ENCODE measurements at places on chromosomes 6 and 20. TPM values are rescaled to one million over a fixed set of nuclear protein-coding genes. Genes with fewer than 3 reads are reported as not detected.

- H3K27me3 ChIP-seq: no peaks in the 10 kb centered on the region
- DNase-seq: peak; percentile 12
- H3K36me3 ChIP-seq: no peaks in the 10 kb centered on the region
- H3K4me3 ChIP-seq: peak overlapping the region; percentile 43
- H3K4me1 ChIP-seq: peaks cover 34% of the 10 kb centered on the region
- H3K27ac ChIP-seq: no peak overlapping the region
Measured at GRCh38 chr6:110181131-110182030, 1.2 kb downstream of the CDC40 start.

DNA sequence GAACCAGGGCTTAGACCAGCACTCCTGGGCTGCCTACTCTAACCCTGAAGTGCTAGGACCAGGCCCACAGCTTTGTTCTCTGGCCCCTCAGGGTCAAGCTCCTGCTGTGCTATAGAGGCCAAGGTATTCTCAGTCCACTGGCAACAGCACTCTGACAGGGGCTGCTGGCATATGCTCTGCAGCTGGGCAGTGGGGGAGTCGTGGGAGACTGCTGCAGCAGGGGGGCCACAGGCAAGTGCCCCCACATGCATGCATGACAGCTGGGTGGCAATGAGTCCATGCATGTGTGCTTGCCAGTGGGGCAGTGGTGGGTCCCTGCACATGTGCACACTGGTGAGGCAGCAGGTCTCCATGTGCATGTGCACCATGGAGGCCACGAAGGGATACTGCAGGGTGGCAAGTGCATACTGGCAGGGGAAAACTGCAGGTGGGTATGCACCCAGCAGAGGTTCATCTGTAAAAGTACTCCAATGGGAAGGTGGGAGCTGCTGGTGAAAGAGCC lies 364.9 kb upstream of the IRAK1BP1 start:
- no peak for DNase-seq
- no peaks in the 10 kb centered on the region for H3K27me3 ChIP-seq
- H3K4me1 ChIP-seq: no peaks in the 10 kb centered on the region
- no peak overlapping the region for H3K4me3 ChIP-seq

DNA sequence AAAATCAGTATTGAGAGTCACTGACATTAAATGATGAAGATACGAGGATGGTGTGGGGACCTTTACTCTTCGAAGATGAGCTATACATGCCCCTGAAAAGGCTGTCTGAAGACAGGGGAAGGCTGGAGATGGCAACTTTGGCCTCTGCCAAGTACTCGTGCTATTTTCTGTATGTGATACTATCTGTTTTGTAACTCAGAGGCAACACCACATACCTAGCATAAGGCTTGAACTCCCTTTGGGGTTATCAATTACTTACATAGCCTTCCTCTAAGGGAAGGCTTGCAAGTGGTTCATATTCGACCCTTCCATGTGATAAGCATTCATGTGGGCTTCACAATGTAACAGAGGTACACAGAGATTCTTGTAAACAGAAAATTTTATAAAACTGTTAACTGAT lies 68.7 kb upstream of the FBXO30 start:
- peaks cover 2% of the 10 kb centered on the region for H3K36me3 ChIP-seq
- no peak overlapping the region for H3K27ac ChIP-seq
- no peaks in the 10 kb centered on the region for H3K4me1 ChIP-seq
- DNase-seq: no peak
- no peaks in the 10 kb centered on the region for H3K27me3 ChIP-seq
- no peak overlapping the region for H3K4me3 ChIP-seq

DNA sequence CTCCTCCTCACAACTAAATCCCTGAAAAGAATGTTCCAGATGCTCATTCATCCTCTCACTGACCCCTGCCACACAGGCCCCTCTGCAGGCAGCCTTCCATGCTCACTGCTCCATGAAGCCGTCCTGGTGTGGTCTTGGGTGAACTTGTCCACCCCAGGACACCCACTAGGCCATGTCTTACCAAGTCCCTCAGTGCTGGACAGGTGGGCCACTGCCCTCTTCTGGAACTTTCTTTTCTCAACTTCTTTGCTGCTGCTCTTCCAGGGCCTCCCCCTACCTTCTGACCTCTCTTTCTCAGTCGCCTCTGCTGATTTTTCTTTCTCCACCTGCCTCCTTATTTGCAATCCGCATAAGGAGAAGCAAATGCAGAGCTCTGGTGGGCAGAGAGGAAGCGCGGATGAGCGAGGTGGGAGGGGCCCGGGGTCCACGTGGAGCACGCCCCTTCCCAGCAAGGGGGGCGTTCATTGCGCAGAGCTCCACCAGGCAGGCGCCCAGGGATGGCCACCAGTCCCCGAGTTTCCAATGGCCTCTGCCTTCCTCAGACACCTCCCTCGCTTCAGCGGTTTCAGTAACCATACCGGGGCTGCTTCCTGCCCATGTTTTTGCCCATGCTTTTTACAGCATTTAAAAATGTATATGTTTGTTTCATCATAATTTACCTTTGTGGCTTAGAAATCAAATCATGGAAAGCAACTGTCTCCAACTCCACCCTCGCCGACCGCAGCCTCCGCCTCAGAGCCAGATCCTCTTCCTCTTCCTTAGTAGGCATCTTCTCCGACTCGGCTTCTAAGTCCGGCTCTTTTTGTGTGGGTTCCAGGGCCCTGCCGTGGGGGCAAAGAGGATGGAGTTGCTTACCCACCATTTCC lies 129.6 kb downstream of the ZDHHC14 start:
- no peak for DNase-seq
- H3K36me3 ChIP-seq: no peaks in the 10 kb centered on the region
- H3K27me3 ChIP-seq: no peaks in the 10 kb centered on the region
- H3K4me1 ChIP-seq: peaks cover 6% of the 10 kb centered on the region
- H3K4me3 ChIP-seq: no peak overlapping the region
- H3K27ac ChIP-seq: no peak overlapping the region

GRCh38 chr20:10236540-10237533 lies 18.2 kb downstream of the SNAP25 start:
- no peak overlapping the region for H3K4me3 ChIP-seq
- H3K36me3 ChIP-seq: no peaks in the 10 kb centered on the region
- no peaks in the 10 kb centered on the region for H3K27me3 ChIP-seq
- no peak overlapping the region for H3K27ac ChIP-seq

DNA sequence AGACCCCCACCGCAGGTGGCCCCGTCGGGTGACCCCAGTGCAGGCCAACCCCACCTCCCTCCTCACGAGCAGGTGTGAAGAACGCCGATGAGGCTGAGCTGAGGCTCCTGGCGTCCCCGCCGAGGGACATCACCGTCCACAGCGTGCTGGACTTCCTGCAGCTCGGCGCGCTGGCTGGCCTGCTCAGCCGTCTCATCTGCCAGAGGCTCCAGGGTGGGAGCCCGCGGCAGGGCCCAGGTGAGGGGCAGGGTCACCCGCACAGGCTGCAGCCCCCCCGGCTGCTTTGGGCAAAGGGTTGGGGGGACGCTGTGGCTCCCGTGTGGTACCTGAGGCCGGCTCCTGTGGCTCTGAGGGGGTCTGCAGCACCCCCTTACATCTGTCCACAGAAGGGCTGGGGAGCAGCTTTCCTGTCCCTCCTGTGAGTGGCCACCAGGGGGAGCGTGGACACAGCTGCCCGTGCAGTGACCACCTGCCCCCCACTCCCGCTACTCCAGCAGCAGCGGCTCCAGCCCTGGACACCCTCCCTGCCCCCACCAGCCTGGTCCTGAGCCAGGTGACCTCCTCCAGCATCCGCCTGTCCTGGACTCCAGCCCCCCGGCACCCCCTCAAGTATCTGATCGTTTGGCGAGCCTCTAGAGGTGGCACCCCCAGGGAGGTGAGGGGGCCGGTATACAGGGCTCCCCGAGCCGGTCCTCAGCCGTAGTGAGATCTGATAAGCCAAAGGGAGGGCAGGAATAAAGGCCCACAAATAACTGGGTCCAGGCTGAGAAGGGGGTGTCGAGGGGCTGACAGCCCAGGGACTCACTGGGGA lies 16.5 kb downstream of the COL20A1 start:
- no peaks in the 10 kb centered on the region for H3K27me3 ChIP-seq
- no peaks in the 10 kb centered on the region for H3K4me1 ChIP-seq
- DNase-seq: peak; percentile 28
- H3K4me3 ChIP-seq: no peak overlapping the region
- no peaks in the 10 kb centered on the region for H3K36me3 ChIP-seq

GRCh38 chr20:17674722-17675518 lies 7.1 kb downstream of the RRBP1 start:
- peaks cover 96% of the 10 kb centered on the region for H3K4me1 ChIP-seq
- H3K36me3 ChIP-seq: no peaks in the 10 kb centered on the region
- no peak for DNase-seq
- H3K27me3 ChIP-seq: no peaks in the 10 kb centered on the region

- H3K36me3 ChIP-seq: peaks cover 2% of the 10 kb centered on the region
- no peak for DNase-seq
- no peaks in the 10 kb centered on the region for H3K27me3 ChIP-seq
- H3K4me3 ChIP-seq: no peak overlapping the region
- H3K27ac ChIP-seq: no peak overlapping the region
Measured at GRCh38 chr6:144087789-144088426, 7.5 kb downstream of the SF3B5 start.

- no peaks in the 10 kb centered on the region for H3K4me1 ChIP-seq
- no peak overlapping the region for H3K27ac ChIP-seq
- no peak overlapping the region for H3K4me3 ChIP-seq
- H3K27me3 ChIP-seq: no peaks in the 10 kb centered on the region
- no peak for DNase-seq
Measured at GRCh38 chr6:45721665-45722064, 294.0 kb downstream of the CLIC5 start.

RAD21L1 gene
- total RNA-seq: not detected

OR12D3 gene
- total RNA-seq: not detected

ARFGEF3 gene
- 21.8 TPM for total RNA-seq

SLC22A3 gene
- total RNA-seq: not detected

GABRR1 gene
- total RNA-seq: not detected

PHF20 gene
- 17.6 TPM for total RNA-seq

GLP1R gene
- total RNA-seq: 5.7 TPM
